Skeletal muscle tissue (tissue), 5 donors: ENCODE measurements at places on chromosomes 2 and 18. TPM values are rescaled to one million over a fixed set of nuclear protein-coding genes. Genes with fewer than 3 reads are reported as not detected.

Gene TFCP2L1
- under 0.01 TPM for total RNA-seq

Gene BOD1L2
- not detected for total RNA-seq

Gene TMSB10
- total RNA-seq, result 3,298 TPM

Gene PRKAG3
- 9.9 TPM for total RNA-seq

Gene FAP
- total RNA-seq, result 70.5 TPM

Gene RBM43
- total RNA-seq, result 6.3 TPM

Gene RBKS
- 2.1 TPM for total RNA-seq

Gene ALK
- 0.52 TPM for total RNA-seq

Gene ICA1L
- 9.9 TPM for total RNA-seq

Gene ZNF516
- 33.9 TPM for total RNA-seq

Gene KIDINS220
- 88.7 TPM for total RNA-seq

Gene CYP27A1
- 17.7 TPM for total RNA-seq

Gene LRP1B
- total RNA-seq, result 2.6 TPM

Gene POTEJ
- not detected for total RNA-seq

Gene MREG
- total RNA-seq, result 0.52 TPM

Gene GALNT3
- 1.0 TPM for total RNA-seq

Gene CRYGC
- not detected for total RNA-seq

Gene TLX2
- not detected for total RNA-seq

Gene SLC4A3
- 2.1 TPM for total RNA-seq

Gene MROH2A
- not detected for total RNA-seq

Gene ANKRD30BL
- total RNA-seq, result not detected

Gene EFR3B
- 4.7 TPM for total RNA-seq

Gene TNFAIP6
- total RNA-seq, result 13.0 TPM

Gene TBR1
- not detected for total RNA-seq

Gene PPP1R1C
- total RNA-seq, result 1.6 TPM

Gene LRP2
- total RNA-seq, result under 0.01 TPM

Gene DAPL1
- total RNA-seq, result not detected

Gene GATA6
- total RNA-seq, result 2.6 TPM

Gene RAB31
- total RNA-seq, result 16.7 TPM

Gene RMC1
- total RNA-seq, result 14.6 TPM

Gene LAPTM4A
- 269 TPM for total RNA-seq

Gene EGR4
- not detected for total RNA-seq

Gene SCG2
- total RNA-seq, result not detected

Gene MLPH
- not detected for total RNA-seq

Gene MATN3
- 0.52 TPM for total RNA-seq

Gene IL36A
- total RNA-seq, result not detected

Gene TCF23
- 0.52 TPM for total RNA-seq

Gene ARHGEF33
- under 0.01 TPM for total RNA-seq

Gene MAB21L4
- not detected for total RNA-seq

Gene AQP12A
- total RNA-seq, result not detected

Gene INO80D
- 9.9 TPM for total RNA-seq

Gene ATP9B
- 83.0 TPM for total RNA-seq

Gene NETO1
- not detected for total RNA-seq

Gene CRACDL
- 0.52 TPM for total RNA-seq

Gene C2orf66
- not detected for total RNA-seq

Gene SFTPB
- not detected for total RNA-seq

Gene THSD7B
- 2.1 TPM for total RNA-seq

Gene L3MBTL4
- total RNA-seq, result 5.2 TPM

Gene ATF2
- 35.0 TPM for total RNA-seq

Gene CDH2
- total RNA-seq, result 4.7 TPM

Gene RAX
- not detected for total RNA-seq

Gene BMP10
- not detected for total RNA-seq
